SK-N-SH (cell line): ENCODE measurements at places on chromosomes 12 and 14. TPM values are rescaled to one million over a fixed set of nuclear protein-coding genes. Genes with fewer than 3 reads are reported as not detected.

GRCh38 chr14:95040708-95041476 is 116.4 kb downstream of the DICER1 start:
- no peak for DNase-seq

- no peak for DNase-seq
Observed at GRCh38 chr12:132329720-132330548, 545 bp upstream of the GALNT9 start.

GRCh38 chr12:97426492-97427116 is 36.0 kb upstream of the RMST start:
- DNase-seq: no peak

DNA sequence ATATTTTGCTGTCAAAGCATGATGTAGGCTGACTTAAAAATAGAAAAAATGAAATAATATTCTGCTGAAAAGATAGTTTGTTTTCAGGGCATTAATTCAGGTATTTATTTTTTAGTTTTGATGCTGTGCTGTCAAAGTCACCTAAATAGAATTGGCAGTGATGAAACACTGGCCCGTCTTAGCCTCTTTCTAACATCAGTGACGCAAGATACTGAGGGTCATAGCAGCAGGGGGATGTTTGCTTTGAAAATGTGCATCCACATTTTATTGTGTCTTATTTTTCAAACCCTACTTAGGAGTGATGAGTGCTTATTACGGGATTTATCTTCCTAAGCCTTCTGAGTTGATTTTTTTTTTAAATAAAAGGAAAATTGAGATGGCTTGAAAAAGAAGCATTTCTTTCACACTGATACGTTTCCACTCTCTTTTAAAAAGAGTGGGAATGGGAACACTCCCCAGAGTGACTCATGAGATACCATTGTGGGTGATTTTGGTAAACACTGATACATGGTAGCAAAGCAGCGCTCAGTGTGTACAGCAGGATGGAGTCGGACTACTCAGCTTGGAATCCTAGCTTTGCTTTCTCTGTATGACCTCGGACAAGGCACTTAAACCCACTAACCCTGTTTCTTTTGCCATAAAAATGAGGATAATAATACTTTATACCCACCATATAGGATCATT is 290.8 kb downstream of the ERC1 start:
- no peak for DNase-seq

DNA sequence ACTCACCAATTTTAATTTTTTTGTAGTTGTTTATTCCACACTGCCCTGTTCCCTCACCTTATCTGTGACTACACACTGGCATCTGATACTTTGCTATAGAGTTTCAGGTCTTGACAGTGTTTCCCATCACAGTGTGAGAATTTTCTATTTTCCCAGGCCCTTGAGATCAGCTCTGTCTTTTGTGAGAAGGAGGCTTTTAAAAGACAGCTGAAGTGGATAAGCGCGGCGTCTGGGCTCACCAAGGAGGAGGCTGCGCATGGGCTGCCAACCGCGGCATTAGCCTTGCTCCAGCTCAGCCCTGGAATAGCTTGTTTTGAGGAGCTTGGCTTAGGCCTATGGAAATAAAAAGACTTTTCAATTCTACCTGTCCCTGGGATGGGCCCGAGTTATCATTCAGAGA is 181.3 kb downstream of the RMST start:
- DNase-seq: no peak

DNA sequence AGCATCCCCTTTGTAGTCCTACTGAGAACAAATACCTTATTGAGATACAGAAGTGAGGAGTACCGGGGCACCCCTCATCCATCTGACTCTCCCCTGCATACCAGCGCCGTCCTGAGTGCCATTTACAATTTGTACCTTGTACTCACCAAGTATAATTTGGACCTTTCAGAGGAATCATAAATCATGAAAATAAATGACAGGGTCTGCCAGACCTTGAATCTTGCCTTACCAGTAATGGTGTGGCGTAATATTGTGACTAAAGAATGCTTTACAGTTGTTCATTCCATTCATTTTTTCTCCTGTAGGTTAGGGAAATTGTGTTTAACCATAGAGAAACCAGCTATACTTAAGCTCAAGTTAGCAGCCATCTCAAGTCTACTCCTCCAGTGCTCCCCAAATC is 243.7 kb upstream of the RGS6 start:
- no peak for DNase-seq

DNA sequence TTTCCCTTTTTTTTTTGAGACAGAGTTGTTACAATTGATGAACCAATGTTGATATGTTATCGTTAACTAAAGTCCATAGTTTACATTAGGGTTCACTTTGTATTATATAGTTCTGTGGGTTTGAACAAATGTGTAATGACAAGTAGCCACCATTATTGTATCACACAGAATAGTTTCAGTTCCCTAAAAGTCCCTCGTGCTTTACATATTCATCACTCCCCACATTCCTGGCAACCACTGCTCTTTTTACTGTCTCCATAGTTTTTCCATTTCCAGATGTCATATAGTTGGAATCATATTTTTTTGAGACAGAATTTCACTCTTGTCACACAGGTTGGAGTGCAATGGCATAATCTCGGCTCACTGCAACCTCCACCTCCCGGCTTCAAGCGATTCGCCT is 12.5 kb downstream of the HSD17B6 start:
- no peak for DNase-seq

The MMP19 gene
- 5.7 and 6.8 TPM in 2 replicates for polyA plus RNA-seq

The KRT79 gene
- not detected in 2 replicates for polyA plus RNA-seq

The CLEC2A gene
- polyA plus RNA-seq: not detected in 2 replicates
